ENCODE measurements at places on chromosomes 1 and 21.

DNA sequence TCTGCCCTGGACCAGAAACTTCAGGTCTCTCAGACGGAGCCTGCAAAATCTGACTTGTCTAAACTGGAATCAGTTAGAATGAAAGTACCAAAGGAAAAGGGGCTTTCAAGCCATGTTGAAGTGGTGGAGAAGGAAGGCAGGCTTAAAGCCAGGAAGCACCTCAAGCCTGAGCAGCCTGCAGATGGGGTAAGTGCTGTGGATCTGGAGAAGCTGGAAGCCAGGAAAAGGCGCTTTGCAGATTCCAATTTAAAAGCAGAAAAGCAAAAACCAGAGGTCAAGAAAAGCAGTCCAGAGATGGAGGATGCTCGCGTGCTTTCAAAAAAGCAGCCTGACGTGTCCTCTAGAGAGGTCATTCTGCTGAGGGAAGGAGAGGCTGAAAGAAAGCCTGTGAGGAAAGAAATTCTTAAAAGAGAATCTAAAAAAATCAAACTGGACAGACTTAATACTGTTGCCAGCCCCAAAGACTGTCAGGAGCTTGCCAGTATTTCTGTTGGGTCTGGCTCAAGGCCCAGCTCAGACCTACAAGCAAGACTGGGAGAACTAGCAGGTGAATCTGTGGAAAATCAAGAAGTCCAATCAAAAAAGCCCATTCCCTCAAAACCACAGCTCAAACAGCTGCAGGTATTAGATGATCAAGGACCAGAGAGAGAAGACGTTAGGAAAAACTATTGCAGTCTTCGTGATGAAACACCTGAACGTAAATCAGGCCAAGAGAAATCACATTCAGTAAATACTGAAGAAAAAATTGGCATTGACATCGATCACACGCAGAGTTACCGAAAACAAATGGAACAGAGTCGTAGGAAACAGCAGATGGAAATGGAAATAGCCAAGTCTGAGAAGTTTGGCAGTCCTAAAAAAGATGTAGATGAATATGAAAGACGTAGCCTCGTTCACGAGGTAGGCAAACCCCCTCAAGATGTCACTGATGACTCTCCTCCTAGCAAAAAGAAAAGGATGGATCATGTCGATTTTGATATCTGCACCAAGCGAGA, 46.6 kb downstream of the ZBTB17 start:
- DNase-seq: no peak

DNA sequence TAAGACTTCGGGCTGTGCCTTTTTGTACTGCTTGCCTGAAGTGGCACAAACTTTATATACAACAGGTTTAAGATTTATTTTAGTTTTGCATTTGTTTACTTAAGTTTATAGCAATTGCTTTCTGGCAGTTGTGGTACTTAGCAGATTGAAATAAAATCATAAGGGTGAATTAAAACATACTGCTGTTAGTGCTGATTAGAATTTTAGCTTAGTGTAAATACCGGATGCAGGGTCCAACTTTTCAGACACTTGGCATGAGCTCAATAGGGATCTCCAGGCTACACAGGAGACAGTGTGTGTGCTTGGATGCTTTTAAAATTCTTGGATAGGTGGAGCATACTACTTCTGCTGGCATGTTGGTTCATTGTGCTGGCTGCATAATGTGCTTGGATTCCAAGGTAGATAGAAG, 159.6 kb downstream of the NFIA start:
- DNase-seq: no peak

GRCh38 chr1:30747033-30748008, 10.3 kb downstream of the LAPTM5 start:
- DNase-seq: no peak

GRCh38 chr1:207745285-207745684, 6.6 kb upstream of the CD46 start:
- no peak for DNase-seq

- DNase-seq: peak; percentile 38
Observed at GRCh38 chr1:235253219-235253962, 74.6 kb downstream of the ARID4B start.

DNA sequence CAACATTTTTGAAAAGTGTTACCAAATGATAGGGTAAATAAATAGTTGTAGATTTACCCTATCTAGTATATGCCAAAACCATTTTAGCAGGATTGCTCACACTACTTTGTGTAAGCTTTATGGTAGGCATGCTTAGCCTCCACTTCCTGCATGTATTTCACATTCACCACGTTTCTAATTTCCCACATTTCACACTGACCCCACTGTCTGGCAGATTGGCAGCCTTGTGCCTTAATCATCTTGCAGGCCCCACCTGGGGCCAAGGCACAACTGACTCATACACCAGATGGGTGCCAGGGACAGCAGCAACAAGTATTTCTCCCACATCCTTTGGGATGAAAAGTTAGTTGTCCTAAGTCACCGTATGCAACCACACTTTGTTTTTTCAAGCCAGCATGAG, 21.2 kb upstream of the CENPF start:
- no peak for DNase-seq

DNA sequence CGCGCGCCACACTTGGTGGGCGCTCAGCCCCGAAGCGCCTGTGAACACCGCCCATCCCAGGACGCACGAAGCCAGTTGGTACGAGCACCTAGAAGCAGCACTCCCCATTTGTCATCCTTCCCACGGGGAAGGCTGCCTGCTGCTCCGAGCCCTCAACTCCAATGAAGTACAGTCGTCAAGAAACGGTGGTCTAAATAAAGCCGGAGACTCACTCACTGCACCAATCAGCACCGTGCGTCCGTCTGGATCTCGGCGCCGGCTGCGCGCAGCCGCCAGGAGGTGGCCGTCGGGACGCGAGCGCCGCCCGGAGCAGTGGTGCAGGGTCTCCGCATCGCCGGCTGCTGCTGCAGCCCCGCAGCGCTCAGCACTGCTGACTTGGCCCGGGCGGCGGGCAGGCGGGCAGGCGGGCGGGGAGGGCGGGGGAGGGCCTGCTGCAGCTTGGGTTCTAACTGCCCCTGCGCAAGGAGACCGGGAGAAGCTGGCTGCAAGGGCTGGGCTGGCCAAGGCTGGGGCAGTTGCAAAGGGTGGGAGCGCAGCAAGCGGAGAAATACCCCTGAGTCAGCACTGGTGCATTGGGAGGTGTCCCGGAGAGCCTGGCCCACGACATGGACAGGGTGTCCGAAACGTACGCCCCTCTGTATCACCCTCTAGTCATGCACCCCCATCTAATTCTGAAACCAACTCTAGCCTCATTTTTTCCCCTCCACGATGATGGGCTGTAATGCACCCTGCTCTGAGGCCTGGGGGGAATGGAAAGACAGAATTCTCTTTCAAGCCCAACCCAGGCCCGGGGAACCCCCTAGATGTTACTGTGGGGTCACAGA, 35.8 kb upstream of the H6PD start:
- DNase-seq: no peak

DNA sequence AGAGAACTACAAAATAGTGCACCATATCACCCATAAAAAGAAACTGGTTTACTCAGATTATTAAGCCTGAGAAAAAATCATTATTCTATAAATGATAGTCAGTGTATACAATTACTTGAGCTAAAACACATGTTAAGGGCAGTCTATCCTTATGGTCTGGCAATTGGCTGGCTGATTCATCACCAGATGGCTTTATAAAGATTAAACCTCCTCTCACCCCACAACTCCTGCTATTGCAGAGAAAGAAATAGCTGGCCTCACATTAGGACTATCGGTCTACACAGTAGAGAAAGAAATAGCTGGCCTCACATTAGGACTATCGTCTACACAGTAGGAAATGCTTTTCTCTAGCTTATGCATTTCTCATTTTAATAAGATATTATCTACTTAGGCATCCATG, 21.2 kb downstream of the CEP170 start:
- DNase-seq: no peak

DNA sequence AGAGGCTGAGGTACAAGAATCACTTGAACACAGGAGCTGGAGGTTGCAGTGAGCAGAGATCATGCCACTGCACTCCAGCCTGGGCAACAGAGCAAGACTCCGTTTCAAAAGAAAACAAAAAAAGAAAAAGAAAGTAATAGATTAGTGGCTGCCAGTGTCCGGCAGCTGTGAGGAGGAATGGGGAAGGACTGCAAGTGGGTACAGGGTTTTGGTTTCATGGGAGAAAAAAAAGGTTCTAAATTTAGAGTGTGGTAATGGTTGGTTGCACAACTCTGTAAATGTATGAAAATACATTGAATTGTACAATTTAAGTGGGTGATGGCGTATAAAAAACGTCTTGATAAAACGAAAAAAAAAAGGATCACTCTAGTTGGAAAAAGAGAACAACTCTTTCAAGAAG, 6.7 kb downstream of the TAF1A start:
- DNase-seq: no peak

- DNase-seq: no peak
Observed at GRCh38 chr1:228652116-228652515, 83.2 kb upstream of the RHOU start.

DNA sequence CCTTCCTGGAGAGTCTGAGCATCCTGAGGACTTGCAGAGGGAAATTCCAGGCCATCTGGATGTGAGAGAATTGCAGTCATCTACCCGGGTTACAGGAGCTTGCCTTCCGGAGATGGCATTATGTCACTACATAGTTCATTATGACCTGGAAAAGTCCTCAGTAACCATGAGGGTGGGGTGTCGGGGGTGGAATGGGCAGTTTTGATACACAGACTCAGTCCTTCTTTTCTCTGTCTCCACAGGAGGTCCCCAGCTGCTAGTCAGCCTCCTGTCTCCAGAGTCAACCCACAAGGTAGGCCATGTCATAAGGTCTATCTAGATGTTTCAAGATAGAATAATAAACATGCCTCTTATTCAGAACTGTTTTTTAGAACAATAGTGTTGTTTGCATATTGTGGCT, 268.2 kb upstream of the SGIP1 start:
- DNase-seq: no peak

- peak; percentile 27 for DNase-seq
Observed at GRCh38 chr1:36342426-36343185, 19.2 kb upstream of the EVA1B start.

GRCh38 chr1:108017698-108018097, 52.7 kb upstream of the VAV3 start:
- no peak for DNase-seq

DNA sequence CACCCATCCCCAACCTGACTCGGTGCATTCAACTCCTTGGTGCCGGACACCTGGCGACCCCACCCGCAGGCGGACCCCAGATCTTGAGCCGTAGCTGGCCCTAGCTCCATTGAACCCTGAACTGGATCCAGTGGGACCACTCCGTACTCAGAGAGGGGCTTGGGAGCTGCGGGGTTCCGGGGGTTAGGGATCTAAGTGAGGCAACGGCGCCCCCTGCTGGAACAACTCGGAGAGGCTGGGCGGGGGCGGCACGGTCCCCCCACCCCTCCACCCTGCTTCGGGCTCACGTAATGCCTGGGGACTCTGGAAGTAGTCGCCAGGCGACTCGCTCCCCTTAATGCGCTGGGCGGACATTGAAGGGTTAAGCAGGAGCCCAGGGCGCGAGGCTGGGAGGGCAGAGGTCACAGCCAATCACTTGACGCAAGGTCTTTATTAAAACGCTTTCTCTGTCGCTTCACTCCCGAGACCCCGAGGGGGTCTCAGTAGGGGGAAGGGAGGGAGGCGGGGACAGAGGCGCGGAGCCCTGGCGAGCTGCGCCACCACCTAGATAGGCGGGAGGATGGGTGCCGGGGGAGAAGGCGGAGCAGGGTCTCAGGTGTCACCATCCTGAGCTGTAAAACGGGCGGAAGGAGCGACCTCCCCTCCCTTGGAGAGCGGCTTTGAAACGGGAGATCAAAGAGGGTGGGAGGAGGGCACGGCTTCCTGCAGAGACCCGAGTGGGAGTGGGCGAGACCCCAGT, 704 bp upstream of the CRABP2 start:
- peak; percentile 63 for DNase-seq

DNA sequence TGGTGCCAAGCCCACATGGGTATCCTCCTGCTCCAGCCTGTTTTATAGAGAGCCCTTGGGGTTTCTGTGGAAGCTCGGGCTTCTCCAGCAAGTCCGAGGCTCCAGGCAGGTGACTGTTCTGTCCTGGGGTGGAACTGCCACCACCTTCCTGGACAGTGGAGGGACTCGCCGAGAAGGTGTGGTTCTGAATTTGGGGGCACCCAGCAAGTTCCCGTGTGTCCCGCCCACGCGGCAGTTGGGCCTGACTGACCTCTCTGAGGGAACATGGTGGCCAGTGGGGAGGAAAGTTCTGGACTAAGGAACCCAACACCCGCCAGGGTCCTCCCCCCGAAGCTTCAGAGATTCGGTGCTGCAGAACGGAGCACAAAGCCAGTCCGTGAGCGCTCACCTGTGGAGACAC, 158.1 kb upstream of the C1orf174 start:
- DNase-seq: no peak

DNA sequence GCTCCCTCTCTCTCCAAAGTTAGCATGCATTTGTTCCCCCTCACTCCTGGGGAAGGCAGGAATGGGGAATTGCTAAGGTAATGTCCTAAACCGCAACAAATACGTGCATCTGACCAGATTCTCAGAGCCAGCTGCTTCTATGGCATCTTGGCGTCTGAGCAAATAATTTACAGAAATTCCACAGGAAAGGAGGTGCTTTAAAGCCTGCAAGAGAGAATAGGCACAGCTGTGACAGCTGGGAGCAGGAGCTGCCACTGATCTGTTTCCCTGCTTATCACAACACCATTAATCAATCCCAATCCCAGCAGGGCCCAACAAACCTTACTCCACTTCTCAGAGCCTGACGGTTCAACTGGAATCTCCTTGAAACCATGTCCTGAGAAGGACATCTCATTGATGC, 83.5 kb upstream of the ZNF281 start:
- no peak for DNase-seq

DNA sequence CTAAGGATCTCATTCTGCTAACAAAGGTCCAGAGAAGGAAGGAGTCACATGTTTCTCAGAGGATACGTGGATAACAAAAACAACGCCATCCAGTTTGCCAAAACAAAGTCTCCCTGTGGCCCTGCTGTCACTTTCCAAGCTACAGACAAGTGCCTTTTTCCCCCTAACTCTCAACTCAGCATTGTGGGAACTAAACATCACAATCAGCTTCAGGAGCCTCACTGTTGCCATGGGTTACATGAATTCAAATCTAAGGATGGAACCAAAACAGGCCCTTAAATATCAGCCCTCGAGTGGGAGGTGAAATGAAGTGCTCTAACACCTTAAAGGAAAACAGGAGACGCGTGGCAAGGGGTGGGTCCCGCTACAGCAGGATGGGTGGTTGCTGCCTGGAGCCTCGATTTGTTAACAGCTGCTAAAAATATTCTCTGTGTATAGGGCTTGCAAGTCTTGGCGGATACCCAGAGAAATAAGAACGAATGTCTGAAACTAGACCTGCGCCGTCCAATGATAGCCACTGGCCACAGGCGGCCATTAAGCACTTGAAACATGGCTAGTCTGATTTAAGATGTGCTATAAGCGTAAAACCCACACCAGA, 66.4 kb upstream of the SOD1 start:
- no peak for DNase-seq

GRCh38 chr1:935751-936231, 12.1 kb downstream of the SAMD11 start:
- no peak for DNase-seq

All from T-helper 2 cell treated with Interferon-gamma antibody and Interleukin-4, amounts not matched to agents 5 μg/mL and 100 μg/mL, for 36 hours (primary cell).